ENCODE measurements at places on chromosomes 2 and 18.

- no peak for DNase-seq
Measured at GRCh38 chr2:152584301-152584700, 133.0 kb downstream of the PRPF40A start.

- peak; percentile 50 for DNase-seq
Measured at GRCh38 chr2:197889041-197889440, 84.6 kb downstream of the PLCL1 start.

- no peak for DNase-seq
Measured at GRCh38 chr2:217710211-217710765, 292.5 kb downstream of the TNS1 start.

DNA sequence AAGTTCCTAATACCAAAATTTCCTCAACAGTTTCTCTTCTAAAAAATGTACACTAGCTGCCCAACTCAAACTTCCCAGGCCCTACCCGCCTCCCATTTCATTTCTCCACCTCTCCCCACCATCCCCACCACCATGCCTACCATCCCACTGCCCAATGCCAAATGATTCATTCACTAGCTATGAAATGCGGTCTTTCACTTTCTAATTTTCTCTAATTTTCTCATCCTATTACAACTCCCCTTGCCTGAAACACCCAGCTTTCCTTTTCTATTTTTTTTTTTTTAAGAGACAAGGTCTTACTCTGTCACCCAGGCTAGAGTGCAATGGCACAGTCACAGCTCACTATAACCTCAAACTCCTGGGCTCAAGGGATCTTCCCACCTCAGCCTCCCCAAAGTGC lies 38.4 kb downstream of the KIDINS220 start:
- no peak for DNase-seq

GRCh38 chr2:174035117-174035635 lies 70.0 kb upstream of the SP3 start:
- no peak for DNase-seq

DNA sequence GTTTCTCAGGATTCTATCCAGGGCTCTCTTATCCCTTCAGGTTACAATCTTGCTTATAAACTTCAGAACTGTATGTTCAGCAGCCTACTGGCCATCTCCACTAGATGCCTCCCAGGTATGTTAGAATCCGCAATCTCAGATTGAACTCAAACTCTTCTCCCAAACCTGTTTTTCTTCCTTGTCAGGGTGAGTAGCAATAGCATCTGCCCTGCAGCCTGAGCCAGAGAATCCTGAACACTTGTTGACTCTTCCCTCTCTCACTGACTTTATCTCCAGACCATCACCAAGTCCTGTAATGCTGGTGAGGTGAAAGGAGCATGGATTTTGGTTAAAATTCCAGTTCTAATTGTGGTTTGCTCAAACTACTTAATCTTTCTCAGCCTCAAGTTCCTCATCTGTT lies 82.6 kb upstream of the ALPP start:
- no peak for DNase-seq

DNA sequence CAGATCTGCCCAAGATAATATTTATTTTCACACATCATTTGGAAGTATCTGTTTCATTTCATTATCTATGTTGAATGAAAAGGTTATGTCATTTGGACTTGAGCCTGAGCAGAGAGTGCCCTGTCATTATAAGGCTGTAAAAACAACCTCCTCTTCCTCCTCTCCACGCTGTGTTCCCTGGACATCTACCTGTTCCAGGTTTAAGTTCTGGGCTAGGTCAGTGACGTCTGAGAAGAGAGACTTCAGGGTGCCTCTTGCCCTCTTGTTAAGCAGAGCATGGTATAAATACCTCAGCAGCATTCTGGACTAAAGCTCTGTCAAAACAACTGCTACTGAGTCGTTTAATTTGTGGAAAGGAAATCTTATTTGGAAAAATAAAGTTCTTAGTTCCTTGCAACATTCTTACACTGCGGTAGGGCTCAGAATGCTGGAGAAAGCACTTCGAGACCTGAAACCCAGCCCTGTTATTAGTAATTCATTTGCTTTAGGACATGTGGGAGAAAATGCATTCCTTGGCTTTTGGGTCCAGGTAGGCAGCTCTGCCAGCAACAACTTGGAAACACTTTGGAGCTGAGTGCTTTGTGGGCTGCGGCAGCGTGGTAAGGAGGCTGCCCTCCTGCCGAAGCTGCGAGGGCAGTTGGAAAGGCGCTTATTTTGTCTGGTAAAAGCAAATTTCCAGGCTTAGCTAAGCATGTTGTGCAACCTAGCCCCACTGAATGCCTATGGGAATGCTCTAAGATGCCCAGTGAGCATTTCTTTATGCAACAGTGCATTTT lies 91.8 kb upstream of the NEDD4L start:
- no peak for DNase-seq

DNA sequence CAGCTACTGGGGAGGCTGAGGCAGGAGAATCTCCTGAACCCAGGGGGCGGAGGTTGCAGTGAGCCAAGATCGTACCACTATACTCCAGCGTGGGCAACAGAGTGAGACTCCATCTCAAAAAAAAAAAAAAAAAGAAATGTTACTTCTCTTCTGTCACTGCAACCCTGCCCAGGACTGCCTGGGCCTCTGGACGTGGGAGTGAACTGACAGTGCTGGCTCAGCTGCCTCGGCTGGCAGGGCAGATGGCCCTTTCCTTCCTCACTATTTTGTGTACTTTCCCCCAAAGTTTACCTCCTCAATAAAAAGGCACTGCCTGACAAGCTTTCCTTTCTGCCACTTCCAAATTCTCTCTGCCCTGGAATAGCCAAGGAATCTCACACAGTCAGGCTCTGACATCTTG lies 12.5 kb upstream of the GPR155 start:
- DNase-seq: no peak

GRCh38 chr2:99422599-99422998 lies 67.2 kb downstream of the REV1 start:
- DNase-seq: no peak

GRCh38 chr2:62456721-62457539 lies 49.1 kb downstream of the TMEM17 start:
- peak; percentile 41 for DNase-seq

DNA sequence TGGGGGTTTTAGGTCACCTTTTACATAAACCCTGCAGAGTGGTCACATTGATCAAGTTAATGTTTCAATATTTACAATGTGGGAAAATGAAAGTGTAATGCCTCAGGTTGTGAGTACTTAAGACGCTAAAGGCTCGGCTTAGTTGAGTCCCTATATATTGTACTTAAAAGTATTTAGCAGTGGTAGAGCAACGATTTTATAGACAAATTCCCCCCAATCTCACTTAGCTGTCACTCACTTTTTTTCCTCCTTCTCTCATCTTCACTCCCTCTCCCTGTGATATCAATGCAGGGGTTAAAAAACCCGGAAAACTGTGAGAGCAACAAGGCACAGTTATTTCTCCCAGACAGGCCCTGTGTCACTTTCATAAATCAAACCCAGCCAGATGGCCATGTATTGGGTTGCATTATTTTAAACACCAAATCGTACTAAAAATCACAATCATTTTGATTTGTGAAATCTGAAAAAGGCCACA lies 5.4 kb downstream of the POU3F3 start:
- DNase-seq: no peak

GRCh38 chr2:27009716-27010115 lies 23.0 kb upstream of the TMEM214 start:
- no peak for DNase-seq

GRCh38 chr2:133571249-133571648 lies 3.0 kb upstream of the NCKAP5 start:
- DNase-seq: no peak

- DNase-seq: no peak
Measured at GRCh38 chr2:204074456-204074855, 137.9 kb downstream of the ICOS start.

DNA sequence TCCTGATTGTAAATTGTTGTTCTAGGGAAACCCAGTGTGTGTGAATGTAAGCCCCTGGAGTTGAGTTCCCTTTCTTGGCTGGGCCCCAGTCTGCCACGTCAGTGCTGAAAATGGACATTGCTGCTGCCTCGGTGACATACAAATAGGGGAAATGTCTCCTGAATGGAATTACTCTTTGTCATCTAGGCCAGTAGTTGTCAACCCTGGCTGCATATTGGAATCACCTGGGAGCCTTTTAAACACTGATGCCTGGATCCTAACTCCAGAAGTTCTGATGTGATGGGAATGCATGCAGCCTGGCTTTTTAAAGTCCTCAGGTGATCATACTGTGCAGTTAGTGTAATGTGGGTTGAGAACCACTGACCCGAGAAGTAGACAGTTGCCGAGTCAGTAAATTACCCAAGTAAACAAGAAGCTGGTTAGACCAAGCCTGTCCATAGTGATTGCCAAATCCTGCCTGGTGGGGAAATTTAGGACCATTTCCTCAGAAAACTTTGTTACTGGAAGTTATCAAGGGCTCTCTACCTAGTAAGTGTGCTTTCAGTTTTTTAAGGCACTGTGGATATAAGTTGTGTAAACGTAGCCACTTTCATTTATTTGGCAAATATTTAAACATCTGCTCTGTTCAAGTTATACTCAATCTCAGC lies 27.6 kb upstream of the IL1R1 start:
- no peak for DNase-seq

GRCh38 chr18:58354051-58354450 lies 274.8 kb downstream of the ALPK2 start:
- DNase-seq: no peak

DNA sequence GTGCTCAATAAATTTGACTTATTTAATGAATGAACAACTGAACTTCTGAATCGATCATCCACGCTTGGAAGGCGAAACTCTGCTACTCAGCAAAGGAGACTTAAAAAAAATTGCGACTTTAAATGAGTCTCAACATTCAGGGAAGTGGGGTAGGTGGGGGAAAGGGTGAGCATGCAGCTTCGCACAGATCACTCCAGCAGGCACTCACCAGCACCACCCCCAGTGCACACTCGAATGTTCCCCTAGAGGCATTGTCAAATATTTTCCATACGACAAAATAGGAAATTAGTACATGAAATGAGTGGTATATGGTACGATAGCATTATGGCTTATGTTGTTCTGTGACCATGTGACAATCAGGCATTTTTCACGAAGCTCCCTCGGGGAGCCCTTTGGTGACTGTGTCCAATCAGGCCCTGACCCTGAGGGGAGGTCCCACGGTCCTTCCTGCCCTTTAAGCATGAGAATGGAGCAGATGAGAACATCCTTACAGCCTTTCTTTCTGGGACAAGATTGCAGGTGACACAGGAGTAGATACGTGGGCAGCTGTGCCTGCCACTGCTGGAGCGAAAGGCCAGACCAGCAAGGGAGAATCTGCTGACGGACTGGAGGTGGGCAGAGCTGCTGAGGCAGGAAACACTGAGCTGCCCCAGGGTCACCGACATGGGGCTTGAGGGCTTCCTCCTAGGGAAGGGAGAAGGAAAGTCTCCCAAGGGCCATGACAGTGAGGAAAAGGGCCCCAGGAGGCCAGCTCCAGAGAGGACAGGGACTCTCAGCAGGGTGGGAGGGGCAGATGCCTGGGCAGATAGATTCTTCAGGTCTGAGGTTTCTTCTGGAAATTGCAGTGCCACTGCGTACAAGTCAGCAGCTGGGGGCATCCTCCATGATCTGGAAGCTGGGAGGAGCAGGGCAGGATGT lies 101.3 kb upstream of the ID2 start:
- DNase-seq: peak; percentile 41

- DNase-seq: no peak
Measured at GRCh38 chr2:233982421-233983121, 65.4 kb downstream of the TRPM8 start.

- DNase-seq: no peak
Measured at GRCh38 chr2:230944123-230944653, 19.1 kb upstream of the GPR55 start.

DNA sequence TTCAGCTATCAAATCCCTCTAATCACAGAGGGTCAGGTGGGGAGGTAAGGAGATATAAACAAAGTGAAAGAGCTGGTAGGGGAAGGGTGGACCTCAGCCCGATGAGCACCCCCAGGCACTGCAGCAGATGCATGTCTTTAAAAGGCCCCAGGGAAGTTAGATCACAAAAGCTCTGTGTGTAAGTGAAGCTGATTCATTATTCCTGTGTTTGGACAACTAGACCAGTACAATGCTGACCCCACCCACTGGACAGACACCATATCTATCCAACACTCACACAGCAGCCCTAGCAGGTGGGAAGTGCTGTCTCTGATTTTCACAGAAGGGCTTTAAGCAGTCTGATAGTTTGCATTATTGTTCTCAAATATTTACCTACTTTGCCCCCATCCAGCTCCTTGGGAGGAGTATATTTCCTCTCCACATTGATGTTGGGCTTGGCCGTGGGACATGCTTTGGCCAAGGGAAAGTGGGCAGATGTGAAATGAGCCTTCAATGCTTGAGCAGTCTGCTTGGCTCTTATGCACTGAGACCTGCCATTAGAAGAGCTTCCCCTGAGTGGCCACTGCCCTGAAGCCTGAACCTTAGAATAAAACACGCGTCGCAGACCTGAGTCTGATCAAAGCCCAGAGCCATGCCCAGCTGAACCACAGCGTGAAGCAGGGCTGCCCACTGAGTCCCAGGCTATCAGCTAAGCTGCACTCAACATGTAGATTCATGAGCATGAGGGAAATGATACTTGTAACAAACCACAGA lies 111.4 kb downstream of the COPS8 start:
- no peak for DNase-seq

DNA sequence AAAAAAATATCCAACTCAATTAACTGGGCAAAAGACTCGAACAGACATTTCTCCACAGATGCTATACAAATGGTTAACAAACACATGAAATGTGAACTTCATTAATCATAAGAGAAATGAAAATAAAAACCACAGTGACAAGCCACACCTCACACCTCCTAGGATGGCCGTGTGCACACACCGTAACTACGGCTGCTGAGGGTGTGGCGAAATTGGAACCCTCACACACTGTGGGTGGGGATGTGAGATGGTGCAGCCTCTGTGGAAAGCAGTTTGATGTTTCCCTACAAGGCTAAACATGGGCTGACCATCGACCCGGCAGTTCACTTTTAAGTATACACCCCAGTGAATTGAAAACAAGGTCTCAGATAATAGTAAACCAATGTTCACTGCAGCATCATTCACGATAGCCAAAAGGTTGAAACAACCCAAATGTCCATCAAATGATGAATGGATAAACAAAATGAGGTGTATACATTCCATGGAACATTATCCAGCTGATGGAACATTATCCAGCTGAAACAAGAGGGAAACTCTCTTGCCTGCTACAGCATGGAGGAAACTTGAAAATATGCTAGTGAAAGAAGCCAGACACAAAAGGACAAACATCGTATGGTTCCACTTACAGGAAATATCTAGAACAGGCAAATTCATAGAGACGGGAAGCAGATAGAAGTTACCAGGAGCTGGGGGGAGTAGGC lies 32.2 kb downstream of the ZAP70 start:
- DNase-seq: no peak

- DNase-seq: peak; percentile 78
Measured at GRCh38 chr2:106160786-106161261, 33.3 kb downstream of the UXS1 start.

DNA sequence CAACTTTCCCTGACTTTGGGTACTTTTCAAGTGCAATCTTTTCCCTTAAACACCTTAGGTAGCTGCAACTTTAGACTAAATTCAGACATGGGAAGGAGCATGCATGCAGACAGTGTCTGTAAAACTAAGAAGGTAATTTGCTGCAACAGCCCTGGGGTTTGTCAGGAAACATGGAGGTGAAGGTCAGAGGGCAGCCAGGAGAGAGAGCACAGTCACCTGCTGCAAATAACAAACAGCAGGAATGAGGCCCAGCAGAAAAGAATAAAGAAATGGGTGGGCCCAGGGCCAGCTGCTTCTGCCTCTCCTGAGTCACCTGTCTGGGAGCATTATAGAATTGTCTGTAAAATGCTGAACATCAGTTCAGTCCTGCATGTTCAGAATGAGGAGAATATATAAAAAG lies 35.2 kb downstream of the MTHFD2 start:
- DNase-seq: no peak

GRCh38 chr18:59148192-59148591 lies 8.5 kb downstream of the SEC11C start:
- DNase-seq: no peak

GRCh38 chr2:112314856-112315255 lies 39.5 kb downstream of the ZC3H6 start:
- no peak for DNase-seq
